ENCODE measurements at places on chromosomes 12 and 14.

DNA sequence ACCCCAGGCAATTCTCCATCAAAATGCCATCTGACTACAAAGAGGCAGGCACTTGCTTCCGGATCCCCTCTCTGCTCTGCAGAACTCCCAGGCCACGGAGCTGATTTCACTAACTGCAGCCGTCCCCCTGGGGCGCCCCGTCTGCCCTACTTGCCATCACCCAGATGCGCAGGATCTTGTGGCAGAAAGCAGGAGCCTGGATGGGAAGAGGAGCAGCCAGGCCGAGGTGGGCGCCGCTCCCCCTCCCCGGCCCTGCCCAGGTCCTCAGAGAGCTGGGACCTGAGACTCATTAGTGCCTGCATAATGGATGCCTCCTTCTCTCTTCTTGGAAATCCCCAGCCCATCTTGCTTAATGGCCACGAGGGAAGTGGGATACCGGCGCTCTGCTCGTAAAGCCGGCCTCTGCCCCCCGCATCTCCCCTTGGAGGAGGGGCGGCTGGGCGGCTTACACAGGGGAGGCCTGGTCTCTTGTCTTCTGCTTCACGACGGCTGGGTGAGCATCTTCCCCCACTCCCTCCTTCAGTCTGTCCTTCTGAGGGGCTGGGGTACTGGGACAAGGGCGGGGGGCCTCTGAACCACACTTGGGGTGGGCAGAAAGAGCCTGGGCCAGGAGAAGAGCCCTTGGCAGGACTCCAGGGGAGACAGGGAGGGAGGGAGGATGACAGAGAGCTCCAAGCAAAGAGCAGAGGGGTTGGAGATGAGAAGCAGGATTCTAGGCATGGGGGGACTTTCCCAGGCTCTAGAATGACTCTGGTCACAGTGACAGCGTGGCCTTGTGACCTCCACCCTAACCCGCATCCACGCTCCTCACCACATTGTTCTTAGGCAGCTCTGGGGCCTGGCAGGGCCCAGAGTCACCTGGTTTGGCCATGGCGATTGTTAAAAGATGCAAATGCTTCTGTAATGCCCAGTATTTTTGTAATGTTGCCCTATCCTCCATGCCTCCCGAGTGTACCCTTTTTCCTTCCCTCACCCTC is 19.4 kb upstream of the EML1 start:
- DNase-seq = no peak

DNA sequence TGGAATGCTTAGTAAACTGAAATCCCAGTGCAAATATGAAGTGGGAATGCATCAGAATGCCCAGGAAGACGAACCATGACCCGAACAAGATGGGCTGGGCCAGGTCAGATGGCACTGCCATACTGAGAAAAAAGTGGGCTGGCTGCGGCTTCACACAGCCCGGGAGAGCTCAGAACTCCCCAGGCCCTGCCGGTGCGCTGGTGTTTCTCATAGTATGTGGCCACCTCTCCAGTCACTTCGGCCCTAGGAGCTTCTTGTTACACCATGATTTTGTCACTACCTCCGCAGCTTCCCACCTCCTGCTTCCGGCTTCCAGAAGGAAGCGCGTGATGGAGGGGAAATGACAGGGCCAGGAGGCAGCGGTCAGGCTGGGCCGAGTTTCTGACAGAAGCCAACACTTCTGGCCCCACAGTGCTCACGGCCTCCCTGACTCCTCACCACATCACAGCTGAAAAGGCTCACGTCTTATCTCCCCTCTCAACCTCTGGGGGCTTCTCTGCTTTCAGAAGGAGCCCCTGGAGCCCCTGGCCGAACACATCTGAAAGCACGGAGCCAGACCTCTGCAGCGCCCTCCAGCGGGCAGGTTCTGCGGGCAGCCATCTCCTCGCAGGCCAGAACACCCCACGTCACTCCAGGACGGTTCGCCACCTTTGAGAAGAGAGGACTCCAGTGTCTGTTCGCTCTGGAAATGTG is 30.7 kb downstream of the DAD1 start:
- DNase-seq = no peak

GRCh38 chr12:12503384-12504078 is 59.1 kb downstream of the DUSP16 start:
- no peak for DNase-seq

GRCh38 chr12:90399357-90399756 is 555.6 kb downstream of the CCER1 start:
- no peak for DNase-seq

GRCh38 chr14:101480747-101481530 is 80.4 kb upstream of the DIO3 start:
- DNase-seq = no peak

DNA sequence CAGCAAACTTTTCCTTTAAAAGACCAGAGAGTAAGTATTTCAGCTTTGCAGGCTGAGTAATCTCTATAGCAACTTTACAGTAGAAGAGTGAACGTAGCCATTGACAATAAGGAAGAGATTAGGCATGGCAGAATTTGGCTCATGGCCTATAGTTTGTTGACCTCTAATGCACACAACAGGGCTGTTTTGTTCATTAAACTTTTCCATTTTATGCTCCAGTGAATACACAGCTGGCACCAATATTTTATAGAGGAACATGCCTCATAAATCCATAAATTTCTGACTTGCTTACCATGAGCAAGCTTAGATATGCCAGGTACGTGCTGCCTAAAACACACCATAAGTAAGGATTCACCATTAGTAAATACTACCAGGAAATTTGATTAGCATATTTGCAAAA is 609.0 kb upstream of the STXBP6 start:
- no peak for DNase-seq

- no peak for DNase-seq
These were observed 54.4 kb upstream of the RIMBP2 start for GRCh38 chr12:130770413-130771028.

DNA sequence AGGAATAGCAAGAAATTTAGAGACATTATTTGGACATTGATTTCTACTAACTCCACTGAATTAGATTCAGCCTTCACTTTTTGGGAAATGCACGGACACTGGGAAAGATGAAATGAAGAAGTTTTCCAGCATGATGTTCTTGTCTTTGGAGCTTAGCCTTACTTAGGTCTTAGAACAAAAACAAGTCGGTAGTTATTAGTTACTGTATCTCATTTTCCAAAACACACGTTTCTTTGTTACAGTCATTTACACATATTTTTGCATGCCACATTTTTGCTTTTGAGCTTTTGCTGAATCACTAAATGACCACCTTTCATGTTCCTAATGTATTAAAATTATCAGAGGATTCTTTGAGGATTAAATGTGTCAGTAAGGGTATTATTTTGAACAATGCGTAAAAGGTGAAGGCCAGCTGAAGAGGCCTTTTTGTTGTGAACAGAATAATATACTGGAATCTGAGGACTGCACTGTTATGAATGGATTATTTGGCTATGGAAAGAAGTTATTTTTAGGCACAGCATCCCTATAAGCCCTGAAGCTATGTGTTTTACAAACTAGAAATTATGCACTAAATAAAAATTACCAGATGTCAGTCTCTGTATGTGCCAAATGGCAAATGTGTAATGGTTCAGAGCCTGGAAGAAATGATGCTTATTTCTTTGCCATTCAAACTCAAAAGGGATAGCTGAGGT is 138.2 kb downstream of the SRGAP1 start:
- DNase-seq = no peak

All from GM13977 (cell line).